ENCODE measurements at places on chromosomes 3 and 15. TPM values are rescaled to one million over a fixed set of nuclear protein-coding genes. Genes with fewer than 3 reads are reported as not detected.

- peak; percentile 88 for DNase-seq
- H3K4me3 ChIP-seq, result peak overlapping the region; percentile 99
- no peaks in the 10 kb centered on the region for H3K4me1 ChIP-seq
- peaks cover 2% of the 10 kb centered on the region for H3K36me3 ChIP-seq
Observed at GRCh38 chr15:37099319-37100108, 835 bp downstream of the MEIS2 start.

GRCh38 chr3:150069633-150070032 lies 98.9 kb upstream of the PFN2 start:
- H3K27me3 ChIP-seq, result no peaks in the 10 kb centered on the region
- no peak overlapping the region for H3K4me3 ChIP-seq
- no peaks in the 10 kb centered on the region for H3K36me3 ChIP-seq
- peaks cover 17% of the 10 kb centered on the region for H3K4me1 ChIP-seq

Gene ROPN1
- total RNA-seq, result not detected

Gene SPRED1
- total RNA-seq, result 32.6 TPM

GRCh38 chr15:29944925-29945324 lies 122.7 kb upstream of the TJP1 start:
- H3K27me3 ChIP-seq, result no peaks in the 10 kb centered on the region
- no peak overlapping the region for H3K27ac ChIP-seq
- peaks cover 14% of the 10 kb centered on the region for H3K4me1 ChIP-seq
- no peak for DNase-seq

DNA sequence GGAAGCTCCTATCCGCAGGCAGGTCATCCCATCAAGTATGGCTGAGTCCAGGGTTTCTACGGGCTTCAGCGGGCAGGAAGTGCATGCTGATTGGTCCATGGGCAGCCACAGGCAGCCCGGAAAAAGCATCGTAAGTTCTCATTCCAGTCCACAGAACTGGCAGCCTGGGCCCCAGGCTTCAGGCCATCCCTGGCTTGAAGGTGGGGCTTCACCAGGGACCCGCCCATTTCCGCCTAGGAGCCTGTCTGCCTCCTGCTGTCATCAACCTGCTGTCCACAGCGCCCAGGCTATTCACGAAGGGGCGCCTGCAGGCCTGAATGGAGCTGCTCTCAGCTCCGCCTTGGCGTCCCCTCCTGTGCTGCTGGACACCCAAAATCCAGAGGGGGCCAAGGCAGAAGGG lies 13.9 kb downstream of the PCYT1A start:
- no peaks in the 10 kb centered on the region for H3K27me3 ChIP-seq
- peaks cover 11% of the 10 kb centered on the region for H3K4me1 ChIP-seq
- H3K4me3 ChIP-seq, result no peak overlapping the region
- no peak overlapping the region for H3K27ac ChIP-seq
- peaks cover 32% of the 10 kb centered on the region for H3K36me3 ChIP-seq

DNA sequence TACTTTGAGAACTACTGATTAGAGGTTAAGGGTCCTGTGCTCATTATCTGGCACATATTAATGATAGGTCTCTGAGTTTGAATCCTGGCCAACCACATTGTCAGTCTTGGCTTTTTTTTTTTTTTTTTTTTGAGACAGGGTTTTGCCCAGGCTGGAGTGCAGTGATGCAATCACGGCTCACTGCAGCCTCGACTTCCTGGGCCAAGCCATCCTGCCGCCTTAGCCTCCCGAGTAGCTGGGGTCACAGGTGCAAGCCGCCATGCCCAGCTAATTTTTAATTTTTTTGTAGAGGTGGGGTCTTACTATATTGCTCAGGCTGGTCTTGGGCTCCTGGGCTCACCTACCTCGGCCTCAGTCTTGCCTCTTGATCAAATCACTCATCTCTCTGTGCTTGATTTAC lies 547 bp upstream of the PCCB start:
- peak overlapping the region; percentile 82 for H3K4me3 ChIP-seq
- peaks cover 10% of the 10 kb centered on the region for H3K4me1 ChIP-seq
- H3K27me3 ChIP-seq, result no peaks in the 10 kb centered on the region
- no peak for DNase-seq
- H3K36me3 ChIP-seq, result no peaks in the 10 kb centered on the region

Gene AMIGO3
- 0.29 TPM for total RNA-seq

Gene TMCC1
- 25.0 TPM for total RNA-seq

- H3K27ac ChIP-seq, result no peak overlapping the region
- H3K4me1 ChIP-seq, result no peaks in the 10 kb centered on the region
- no peak overlapping the region for H3K4me3 ChIP-seq
- DNase-seq, result no peak
- H3K36me3 ChIP-seq, result no peaks in the 10 kb centered on the region
- H3K27me3 ChIP-seq, result peaks cover 6% of the 10 kb centered on the region
Observed at GRCh38 chr3:63673111-63673510, 20.6 kb downstream of the SNTN start.

DNA sequence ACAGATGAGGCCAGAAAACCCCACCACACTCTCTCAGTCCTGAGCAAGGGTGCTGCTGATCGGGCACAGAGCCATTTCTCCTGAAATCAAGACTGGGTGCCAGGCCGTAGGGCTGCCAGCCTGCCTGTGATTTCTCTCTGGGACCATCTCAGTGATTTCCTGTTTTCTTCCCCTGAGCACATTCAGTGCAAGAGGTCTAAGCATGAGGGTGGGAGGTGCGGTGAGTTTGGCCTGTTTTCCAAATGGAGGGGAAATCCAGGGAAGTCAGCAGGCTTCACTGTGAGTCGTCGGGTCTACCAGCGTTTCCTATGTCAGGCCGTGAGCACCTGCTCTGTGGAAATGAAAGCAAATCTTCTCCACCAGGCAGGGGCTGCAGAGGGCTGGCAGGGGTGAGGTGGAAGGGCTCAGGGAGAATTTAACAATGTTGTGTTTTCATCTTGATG lies 82.3 kb downstream of the ST6GAL1 start:
- no peaks in the 10 kb centered on the region for H3K4me1 ChIP-seq
- H3K27ac ChIP-seq, result no peak overlapping the region
- no peaks in the 10 kb centered on the region for H3K36me3 ChIP-seq
- no peaks in the 10 kb centered on the region for H3K27me3 ChIP-seq
- DNase-seq, result no peak
- H3K4me3 ChIP-seq, result no peak overlapping the region

DNA sequence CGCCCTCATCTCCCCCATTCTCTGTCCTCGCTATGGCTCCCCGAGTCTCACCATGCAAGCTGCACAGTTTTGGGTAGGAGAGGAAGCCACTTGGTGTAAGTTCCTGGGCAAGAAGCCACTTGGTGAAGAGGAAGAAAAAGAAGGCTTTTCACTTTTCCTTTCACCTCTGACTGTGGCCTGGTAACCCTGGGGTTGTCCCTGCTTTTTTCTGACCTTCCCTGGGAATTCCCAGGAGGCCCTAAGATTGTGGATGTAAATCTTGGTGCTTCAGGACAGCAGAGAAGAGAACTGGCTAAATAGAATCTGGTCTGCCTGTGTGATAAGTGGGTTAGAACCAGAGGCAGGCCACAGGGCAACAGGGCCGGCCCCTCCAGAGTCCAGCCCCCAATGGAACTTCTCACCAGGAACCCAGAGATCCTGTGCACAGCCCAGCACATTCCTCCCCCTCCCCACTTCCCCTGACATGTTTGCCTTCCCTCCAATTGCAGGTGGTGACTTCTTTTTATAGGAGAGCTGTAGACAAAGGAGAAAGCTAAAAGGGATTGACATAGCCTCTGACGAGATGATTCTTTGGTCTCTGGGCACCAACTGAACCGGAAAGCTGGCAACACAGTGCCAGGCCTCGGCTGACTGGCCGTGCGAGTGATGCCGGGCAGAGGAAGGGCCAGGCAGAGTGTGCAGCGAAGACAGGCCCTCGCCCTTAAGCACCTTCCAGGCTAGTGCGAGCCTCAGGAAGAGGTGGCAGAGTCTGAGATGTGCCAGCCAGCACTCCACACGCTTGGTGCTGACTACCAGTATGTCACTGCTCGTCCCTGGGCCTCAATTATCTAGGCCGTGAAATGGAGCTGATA lies 19.4 kb upstream of the SKOR1 start:
- no peak overlapping the region for H3K27ac ChIP-seq
- H3K4me3 ChIP-seq, result no peak overlapping the region
- H3K27me3 ChIP-seq, result no peaks in the 10 kb centered on the region
- no peak for DNase-seq

Gene TMEM43
- total RNA-seq, result 145 TPM

Gene GPR149
- not detected for total RNA-seq

Gene C3orf85
- not detected for total RNA-seq

DNA sequence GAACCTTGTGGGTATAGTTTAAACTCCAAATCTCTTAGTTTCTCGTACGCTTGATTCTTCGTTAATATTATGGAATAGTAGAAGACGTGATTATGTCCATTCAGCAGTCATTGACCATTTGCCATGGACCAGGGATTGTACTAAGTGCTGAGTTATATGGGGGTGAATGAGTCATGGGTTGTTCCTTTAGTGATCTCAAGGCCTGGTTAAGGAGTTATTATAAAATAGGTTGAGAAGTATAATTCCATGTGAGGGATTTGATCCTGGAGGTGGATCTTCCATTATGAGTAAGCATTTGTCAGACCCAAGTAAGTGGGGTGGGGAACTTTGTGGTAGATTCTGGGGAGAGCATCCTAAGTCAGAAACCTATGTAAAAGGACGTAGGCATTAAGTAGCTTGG lies 15.4 kb downstream of the NR2C2 start:
- H3K4me3 ChIP-seq, result no peak overlapping the region
- peak; percentile 66 for DNase-seq
- H3K27ac ChIP-seq, result peak overlapping the region; percentile 1
- H3K27me3 ChIP-seq, result no peaks in the 10 kb centered on the region
- H3K36me3 ChIP-seq, result peaks cover 12% of the 10 kb centered on the region

Gene GOLGA8S
- total RNA-seq, result under 0.01 TPM

- H3K27me3 ChIP-seq, result no peaks in the 10 kb centered on the region
- H3K27ac ChIP-seq, result peak overlapping the region; percentile 85
- no peaks in the 10 kb centered on the region for H3K36me3 ChIP-seq
- H3K4me1 ChIP-seq, result peaks cover 38% of the 10 kb centered on the region
Observed at GRCh38 chr15:39426552-39427532, 154.0 kb upstream of the THBS1 start.

- no peak overlapping the region for H3K4me3 ChIP-seq
- H3K36me3 ChIP-seq, result no peaks in the 10 kb centered on the region
- no peaks in the 10 kb centered on the region for H3K27me3 ChIP-seq
- H3K27ac ChIP-seq, result no peak overlapping the region
Observed at GRCh38 chr3:58556001-58556400, 19.0 kb upstream of the ACOX2 start.

DNA sequence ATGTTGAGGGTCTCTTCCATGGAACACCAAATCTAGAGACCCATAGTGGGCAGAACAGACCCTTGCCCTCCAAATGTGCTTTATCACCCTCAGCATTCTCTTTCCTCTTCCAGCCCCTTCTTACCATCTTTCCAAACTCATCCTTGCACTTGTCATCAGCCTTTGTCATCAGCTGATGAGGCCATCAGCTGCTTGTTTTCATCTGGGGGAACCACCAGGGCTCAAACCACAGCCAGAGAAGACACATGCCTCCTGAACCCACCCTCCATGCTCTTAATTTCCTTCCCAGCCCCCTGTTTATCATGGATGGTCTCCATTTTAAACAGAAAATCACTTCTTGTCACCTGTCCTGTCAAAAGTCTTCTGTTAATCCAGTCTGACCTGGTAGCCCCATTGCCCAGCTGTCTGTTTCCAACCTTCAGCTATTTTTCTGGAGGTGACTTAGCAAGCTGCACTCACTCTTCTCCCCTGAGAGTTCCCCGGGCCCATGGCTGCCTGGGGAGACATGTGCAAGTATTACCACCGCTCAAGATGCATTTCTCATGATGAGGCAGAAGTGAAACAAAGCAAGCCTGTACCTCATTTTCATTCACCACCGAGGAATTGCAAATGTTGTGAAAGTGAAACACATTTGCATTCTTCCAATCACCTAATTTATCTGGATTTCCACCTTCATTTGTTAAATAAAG lies 14.7 kb upstream of the SYNM start:
- no peaks in the 10 kb centered on the region for H3K36me3 ChIP-seq
- no peak for DNase-seq
- peaks cover 13% of the 10 kb centered on the region for H3K4me1 ChIP-seq
- no peak overlapping the region for H3K4me3 ChIP-seq

- peaks cover 4% of the 10 kb centered on the region for H3K4me1 ChIP-seq
- no peaks in the 10 kb centered on the region for H3K27me3 ChIP-seq
- DNase-seq, result no peak
- H3K4me3 ChIP-seq, result no peak overlapping the region
Observed at GRCh38 chr3:125219261-125219701, 6.7 kb upstream of the SLC12A8 start.

Gene AADACL2
- not detected for total RNA-seq

Gene ATP10A
- total RNA-seq, result 32.9 TPM

DNA sequence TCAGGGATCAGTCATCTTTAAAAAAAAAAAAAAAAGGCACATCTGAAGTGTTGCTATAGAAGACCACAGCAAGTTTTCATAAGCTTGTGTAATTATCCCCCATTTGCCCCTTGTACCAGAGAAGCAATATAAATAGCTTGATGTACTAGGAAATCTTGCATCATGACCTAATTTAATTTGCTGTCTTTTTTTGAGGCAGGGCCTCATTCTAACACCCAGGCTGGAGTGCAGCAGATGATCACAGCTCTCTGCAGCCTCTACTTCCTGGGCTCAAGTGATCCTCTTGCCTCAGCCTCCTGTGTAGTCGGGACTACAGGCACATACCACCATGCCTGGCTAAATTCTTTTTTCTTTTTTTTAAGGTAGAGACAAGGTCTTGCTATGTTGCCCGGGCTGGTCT lies 88.7 kb downstream of the ARIH1 start:
- no peaks in the 10 kb centered on the region for H3K4me1 ChIP-seq
- DNase-seq, result no peak
- no peaks in the 10 kb centered on the region for H3K27me3 ChIP-seq

DNA sequence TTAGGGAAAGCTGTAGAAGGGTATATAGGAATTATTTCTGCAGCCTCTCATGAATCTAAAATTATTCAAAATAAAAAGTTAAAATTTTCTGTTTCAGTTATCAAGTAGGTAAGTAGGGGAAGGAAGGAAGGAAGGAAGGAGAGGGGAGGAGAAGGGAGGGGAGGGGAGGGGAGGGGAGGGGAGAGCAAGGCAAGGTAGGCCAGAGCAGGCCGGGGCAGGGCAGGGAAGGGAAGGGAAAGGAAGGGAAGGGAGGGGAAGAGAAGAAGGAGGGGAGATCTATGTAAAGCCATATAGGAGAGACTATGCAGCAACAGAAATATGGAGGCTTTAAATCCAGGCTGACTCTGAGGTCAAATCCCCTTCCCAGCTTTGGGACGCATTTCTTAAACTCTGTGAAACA lies 38.3 kb upstream of the BOC start:
- no peak overlapping the region for H3K4me3 ChIP-seq
- no peaks in the 10 kb centered on the region for H3K36me3 ChIP-seq
- H3K27ac ChIP-seq, result no peak overlapping the region
- no peaks in the 10 kb centered on the region for H3K27me3 ChIP-seq

DNA sequence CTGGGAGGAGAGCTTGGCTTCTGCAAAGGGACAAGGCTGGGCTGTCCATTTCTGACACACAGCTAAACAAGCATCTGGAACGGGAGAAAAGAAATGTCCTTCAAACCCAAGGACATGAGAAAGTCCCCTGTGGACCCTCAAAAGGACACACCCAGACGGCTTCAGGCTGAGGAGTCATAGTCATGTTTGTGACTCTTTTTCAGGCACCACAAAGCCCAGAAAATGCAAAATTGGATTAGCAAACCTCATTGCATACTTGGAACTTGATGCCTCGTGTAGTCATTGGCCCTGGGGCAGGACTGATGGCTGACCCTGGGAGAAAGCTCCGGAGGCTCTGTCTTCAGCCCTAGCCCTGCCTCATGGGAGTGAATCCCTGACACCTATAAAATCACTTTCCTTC lies 21.5 kb downstream of the FAM174B start:
- no peaks in the 10 kb centered on the region for H3K4me1 ChIP-seq
- DNase-seq, result no peak
- H3K4me3 ChIP-seq, result no peak overlapping the region
- no peak overlapping the region for H3K27ac ChIP-seq
- H3K27me3 ChIP-seq, result no peaks in the 10 kb centered on the region
- no peaks in the 10 kb centered on the region for H3K36me3 ChIP-seq

Gene ZDHHC3
- 61.2 TPM for total RNA-seq

Gene SHC4
- total RNA-seq, result 1.5 TPM

All from osteoblast (primary cell).